MM.1S (cell line): ENCODE measurements at places on chromosomes 2 and 18.

- DNase-seq: no peak
These were observed 18.8 kb downstream of the DDX1 start for GRCh38 chr2:15610430-15610952.

- DNase-seq: no peak
These were observed 26.4 kb downstream of the TRAPPC12 start for GRCh38 chr2:3405876-3406275.

DNA sequence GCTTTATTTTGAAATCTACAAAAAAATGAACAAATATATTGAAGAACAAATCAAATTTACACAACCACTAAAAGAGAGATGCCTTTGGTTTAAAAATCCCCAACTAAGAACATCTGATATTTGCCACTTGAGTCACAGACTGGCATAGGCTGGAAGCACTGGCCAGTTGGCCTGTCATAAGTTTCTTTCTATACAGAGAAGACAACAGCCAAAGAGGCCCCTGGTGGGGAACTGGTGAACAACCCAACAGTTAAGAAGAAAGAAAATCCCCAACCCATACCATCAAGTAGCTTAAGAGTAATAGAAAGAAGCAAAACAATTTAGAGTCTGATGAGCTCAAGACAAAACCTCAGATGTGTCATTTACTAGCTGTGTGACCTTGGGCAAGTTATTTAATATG, 45.5 kb downstream of the OSR1 start:
- no peak for DNase-seq

DNA sequence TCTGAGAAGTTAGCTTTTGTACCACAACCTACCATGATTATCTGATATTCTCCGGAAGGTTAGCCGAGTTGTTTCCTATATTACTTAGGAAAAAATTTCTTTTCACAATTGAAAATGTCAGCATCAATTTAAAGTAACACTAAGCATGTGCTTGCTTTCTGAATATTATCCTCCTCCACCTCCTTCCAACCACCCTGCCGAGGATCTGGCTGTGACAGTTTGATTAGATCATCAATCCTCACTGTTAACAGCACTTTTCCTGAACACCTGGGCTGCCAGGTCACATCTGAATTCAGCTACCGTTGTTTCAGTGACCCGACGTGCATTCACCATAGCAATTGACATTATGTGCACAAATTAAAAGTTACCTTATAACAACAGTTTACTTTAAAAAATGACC, 207.0 kb downstream of the ZNF407 start:
- peak; percentile 43 for DNase-seq

- DNase-seq: peak; percentile 43
These were observed 190.1 kb downstream of the ERBB4 start for GRCh38 chr2:212348501-212348900.

GRCh38 chr2:100321866-100322820, at the start of gene LONRF2:
TSS of gene LONRF2 (minus strand) at chr2:100322501. CDS start at chr2:100322093, 408 bp downstream.
- DNase-seq: no peak

GRCh38 chr2:174546519-174547506, 50.8 kb downstream of the WIPF1 start:
- DNase-seq: peak; percentile 68

DNA sequence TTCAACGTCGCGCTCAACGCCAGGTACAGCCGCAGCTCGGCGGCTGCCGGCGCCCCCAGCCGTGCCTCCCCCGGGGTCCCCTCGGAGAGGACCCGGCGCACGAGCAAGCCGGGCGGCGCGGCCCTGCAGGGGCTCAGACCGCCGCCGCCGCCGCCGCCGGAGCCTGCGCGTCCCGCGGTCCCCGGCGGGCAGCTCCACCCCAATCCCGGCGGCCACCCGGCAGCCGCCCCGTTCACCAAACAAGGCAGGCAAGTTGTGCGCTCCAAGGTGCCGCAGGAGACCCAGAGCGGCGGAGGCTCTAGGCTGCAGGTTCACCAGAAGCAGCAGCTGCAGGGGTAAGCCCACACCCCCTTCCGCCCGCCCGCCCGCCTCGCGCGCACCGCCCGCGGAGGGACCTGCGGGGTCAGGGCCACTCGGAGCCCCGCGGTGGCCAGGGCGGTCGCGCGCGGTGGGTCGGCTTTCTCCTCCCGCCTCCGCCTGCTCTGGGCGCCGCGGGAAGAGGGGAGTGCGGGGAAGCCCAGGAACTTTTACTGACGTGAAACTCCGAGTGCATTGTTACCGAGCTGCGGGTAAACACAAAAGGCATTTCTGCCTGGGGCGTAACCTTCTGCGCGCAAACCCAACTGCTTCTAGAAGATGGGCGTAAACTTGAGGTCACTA, 861 bp downstream of the LTBP1 start:
- peak; percentile 38 for DNase-seq

- no peak for DNase-seq
These were observed 1.7 kb downstream of the MSL3B start for GRCh38 chr2:233866479-233866878.

- no peak for DNase-seq
These were observed 103.1 kb downstream of the PPP1R1C start for GRCh38 chr2:182088681-182089320.

DNA sequence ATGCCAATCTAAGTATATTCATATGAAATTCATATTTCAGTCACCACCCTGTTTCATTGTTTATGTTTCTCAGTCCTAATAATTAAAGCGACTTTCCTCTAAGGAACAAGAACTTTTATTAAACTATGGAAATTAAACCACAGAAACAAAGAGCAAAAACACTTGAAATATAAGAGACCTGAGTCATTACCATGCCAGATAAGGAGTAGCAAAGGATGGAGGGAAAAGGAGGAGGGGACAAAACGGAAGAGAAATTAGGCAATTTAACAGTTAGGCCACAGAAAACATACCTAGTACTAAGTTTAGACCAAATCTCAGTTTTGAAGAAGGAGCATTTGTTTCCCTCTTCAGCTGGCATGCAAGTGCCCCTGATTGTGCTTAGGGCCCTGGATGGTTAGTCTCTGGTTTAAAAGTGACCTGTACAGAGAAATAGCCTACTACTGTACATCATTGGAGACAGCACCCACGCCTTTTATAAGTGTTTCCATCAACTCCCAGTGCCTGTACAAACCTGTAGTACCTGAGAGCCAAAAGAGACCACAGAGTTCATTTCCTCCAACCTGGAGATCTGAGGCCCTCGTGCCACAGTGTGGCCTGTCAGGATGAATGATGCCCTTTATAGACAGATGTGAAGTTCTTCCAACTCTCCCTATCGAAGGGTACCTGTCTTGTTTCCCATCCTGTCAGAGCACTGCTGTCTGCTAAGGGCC, 74.5 kb downstream of the SPATS2L start:
- peak; percentile 35 for DNase-seq

DNA sequence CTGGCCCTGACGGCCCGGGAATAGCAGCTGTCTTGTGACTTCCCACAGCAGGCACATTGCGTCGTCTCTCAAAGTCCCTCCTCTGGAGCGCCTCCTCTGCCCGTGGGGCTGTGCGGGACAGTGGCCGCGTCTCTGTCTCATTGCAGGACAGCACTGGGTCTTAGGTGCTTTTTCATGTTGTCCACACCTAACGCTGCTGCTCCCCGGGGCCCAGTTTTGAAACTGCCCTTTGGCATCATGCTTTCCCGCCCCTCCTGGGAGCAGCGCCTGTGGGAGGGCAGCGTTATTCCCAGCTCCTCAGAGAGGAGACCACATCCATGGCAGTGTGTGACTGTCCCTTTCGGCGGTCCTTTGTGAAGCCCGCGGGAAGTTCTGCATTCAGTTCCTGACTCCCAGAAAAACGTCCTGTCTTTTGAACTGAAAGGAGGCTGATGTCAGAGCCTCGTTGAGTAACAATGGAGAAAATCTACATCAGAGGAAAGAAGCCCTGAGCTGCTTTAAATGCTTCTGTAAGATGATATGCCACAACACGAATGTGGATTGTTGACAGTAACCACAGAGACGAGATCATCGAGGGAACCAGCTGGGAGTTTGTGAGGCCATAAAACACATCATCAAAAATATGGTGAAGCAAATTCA, 226.0 kb downstream of the FAM210A start:
- DNase-seq: no peak

GRCh38 chr2:121682396-121683298, 33.4 kb upstream of the CLASP1 start:
- DNase-seq: no peak

DNA sequence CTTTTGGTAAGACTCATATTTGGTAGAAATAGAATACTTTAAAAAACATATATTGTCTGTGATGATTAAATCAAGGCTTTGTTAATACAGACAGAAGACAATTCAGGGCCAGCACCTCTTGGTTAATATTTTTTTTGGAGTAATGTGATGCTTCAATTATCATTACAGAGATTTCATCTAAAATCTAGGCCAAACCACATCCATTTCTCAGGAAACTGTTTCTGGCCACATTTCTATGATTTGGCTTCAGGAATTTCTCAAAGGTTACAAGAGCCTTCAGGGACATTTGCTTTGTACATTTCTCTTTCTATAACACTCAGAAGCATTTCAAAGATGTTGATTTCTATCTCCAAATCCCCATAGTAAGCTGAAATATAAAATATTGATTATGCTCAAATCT, 614.9 kb downstream of the LRP1B start:
- no peak for DNase-seq

- DNase-seq: peak; percentile 7
These were observed 484 bp downstream of the APCDD1 start for GRCh38 chr18:10454681-10455557.

- no peak for DNase-seq
These were observed 105.1 kb upstream of the SP3 start for GRCh38 chr2:174070281-174070680.

GRCh38 chr18:62982600-62983251, 267.4 kb downstream of the PHLPP1 start:
- DNase-seq: peak; percentile 47

GRCh38 chr2:37354531-37354930, 10.1 kb downstream of the QPCT start:
- no peak for DNase-seq

DNA sequence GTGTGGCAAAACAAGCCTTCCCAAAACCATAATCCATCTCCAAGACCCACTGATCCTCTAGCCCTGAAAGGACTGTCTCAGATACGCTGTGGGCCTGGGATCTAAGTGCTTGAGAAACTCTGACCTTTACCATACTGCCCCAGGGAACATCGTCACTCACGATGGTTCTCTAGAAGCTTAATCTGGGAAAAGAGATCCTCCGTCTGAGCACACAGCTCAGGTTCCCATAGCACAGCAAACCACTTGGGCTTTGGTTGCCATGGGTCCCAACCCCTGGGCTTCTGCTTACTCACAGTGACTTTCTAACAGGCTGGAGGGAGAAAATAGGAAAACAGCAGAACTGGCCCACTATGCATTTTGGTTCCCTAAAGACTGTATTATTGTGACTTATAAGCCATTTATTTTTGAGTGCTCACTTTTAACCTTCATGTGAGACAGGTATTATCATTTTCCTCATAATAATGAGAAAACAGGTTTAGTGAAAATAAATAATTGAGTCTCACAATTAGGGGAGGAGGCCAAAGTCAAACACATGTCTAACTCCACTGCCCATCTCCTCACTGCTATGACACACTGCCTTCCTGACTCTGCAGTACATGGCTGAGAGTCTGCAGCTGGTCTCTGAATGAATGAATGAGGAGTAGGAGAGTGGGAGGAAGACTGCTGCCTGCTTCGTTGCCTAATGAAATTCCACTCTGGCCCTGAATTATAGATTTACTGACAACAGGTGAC, 46.7 kb downstream of the REEP1 start:
- no peak for DNase-seq

DNA sequence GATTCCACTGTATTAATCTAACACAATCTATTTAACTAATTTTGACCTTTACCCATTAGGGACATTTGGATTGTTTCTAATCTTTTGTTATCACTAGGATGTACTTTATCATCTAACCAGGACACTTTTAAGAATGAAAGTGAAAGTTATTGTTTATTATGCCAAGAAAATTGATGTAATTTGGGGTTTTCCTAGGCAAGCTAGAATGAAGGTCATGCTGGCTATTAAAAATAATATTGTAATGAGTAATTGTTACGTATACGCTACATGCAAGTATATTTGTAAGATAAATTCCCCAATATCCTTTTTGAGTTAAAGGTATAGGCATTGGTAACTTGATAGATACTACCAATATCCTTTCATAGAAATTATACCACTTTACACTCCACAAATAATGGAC, 74.6 kb downstream of the COL5A2 start:
- no peak for DNase-seq

DNA sequence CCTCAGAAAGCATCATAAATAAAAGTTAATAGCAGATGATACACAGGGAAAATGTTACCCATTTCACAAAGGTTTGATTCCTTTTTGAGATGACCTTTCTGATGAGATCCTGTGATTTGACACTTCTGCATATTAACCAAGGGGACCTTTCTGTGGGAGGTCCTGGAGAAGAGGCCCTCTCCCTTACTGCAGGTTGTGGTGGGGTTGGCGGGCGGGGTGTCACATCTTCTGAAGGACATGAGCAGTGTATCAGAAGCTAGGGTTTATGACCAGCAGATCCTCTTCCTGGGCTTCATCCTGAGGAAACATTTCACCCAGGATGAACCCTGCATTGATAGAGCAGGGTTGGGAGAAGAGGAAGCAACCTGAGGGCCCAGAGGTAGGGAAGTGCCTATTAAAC, 37.2 kb upstream of the SCLY start:
- no peak for DNase-seq

GRCh38 chr2:190646780-190647522, 1.9 kb upstream of the NAB1 start:
- DNase-seq: no peak

- DNase-seq: no peak
These were observed 140.0 kb downstream of the ANTXR1 start for GRCh38 chr2:69152847-69153583.

DNA sequence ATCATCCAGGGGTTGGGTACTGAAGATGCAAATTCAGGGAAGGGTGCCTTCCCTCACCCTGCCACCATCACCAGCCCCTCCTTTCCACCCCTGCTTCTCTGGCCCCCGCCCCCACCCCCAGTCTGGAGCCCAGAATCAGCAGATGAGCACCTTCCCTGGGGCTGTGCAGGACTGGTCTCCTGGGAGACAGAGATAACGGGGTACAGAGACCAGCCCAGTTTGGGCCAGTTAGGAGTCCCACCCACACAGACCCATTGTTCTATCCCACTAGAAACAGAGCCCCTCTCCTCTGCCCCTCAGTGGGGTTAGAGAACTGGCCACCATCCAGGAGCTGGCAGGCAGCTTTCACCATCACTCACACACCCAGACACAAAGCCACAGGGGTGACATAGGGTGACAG, 4.5 kb upstream of the CRYBA2 start:
- DNase-seq: no peak

- no peak for DNase-seq
These were observed 158.0 kb upstream of the ALKAL2 start for GRCh38 chr2:445896-446295.

GRCh38 chr2:66164470-66164869, 270.5 kb upstream of the MEIS1 start:
- no peak for DNase-seq

- DNase-seq: no peak
These were observed 39.0 kb downstream of the IRS1 start for GRCh38 chr2:226760412-226761194.
